ENCODE measurements at places on chromosomes 7 and 10. TPM values are rescaled to one million over a fixed set of nuclear protein-coding genes. Genes with fewer than 3 reads are reported as not detected.

DNA sequence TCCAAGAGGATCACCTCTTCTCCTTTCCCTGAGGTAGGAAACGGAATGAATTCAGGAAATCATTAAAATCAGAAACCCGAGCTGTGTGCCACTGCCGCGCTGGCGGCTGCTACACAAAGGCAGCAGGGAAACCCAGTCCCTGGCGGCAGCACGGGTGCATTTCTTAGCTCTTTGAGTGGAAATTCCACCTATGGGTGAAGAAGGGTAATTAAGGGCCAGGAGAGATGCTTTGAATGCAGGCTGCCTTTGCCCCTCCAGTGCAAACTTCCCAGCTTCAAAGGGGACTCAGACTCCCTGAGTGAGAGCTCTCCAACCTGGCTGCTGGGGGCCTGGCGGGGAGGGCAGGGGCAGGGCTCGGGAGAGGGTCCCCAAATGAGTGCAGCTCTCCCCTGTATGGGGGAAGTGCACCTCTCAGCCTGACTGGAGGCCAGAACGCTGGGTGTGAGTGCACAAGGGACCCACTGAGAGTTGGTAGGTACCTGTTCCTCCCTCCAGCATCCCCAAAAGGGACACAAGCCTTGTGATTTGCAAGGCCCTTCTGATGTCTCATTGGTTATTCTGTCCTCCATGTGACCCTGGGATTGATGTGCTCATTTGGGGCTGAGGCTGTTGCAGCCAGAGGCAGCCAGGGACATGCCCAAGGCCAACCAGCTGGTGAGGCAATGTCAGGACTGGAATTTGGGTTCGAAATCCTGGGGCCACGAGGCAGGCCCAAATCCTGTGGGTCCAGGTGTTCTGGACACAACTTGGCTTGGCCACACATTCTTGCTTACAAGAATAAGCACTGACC lies 16.3 kb upstream of the ZMIZ1 start:
- DNase-seq = no peak
- no peaks in the 10 kb centered on the region for H3K36me3 ChIP-seq
- no peak overlapping the region for H3K4me3 ChIP-seq

The CALHM3 gene
- 0.09 TPM for polyA plus RNA-seq

DNA sequence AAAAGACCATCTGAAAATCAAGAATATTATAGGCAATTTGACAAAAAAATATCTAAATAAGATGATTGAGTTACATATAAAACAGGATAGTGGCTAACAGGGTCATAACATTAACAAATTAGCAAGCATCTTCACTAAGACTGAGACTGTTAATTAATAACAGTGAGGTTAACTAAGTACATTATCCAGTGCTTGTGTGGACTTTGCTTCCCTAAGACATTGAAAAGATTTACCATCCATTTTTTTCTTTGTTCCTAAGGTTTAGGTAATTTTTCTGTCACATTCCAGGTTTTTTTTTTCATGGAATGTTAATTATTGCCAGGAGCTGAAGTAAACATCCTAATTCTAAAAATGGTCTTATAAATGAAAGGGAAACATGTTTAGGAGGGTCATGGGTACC lies 227.6 kb downstream of the ANKRD7 start:
- no peak for DNase-seq
- no peaks in the 10 kb centered on the region for H3K36me3 ChIP-seq
- H3K4me3 ChIP-seq = no peak overlapping the region
- H3K4me1 ChIP-seq = no peaks in the 10 kb centered on the region
- H3K27me3 ChIP-seq = no peaks in the 10 kb centered on the region

DNA sequence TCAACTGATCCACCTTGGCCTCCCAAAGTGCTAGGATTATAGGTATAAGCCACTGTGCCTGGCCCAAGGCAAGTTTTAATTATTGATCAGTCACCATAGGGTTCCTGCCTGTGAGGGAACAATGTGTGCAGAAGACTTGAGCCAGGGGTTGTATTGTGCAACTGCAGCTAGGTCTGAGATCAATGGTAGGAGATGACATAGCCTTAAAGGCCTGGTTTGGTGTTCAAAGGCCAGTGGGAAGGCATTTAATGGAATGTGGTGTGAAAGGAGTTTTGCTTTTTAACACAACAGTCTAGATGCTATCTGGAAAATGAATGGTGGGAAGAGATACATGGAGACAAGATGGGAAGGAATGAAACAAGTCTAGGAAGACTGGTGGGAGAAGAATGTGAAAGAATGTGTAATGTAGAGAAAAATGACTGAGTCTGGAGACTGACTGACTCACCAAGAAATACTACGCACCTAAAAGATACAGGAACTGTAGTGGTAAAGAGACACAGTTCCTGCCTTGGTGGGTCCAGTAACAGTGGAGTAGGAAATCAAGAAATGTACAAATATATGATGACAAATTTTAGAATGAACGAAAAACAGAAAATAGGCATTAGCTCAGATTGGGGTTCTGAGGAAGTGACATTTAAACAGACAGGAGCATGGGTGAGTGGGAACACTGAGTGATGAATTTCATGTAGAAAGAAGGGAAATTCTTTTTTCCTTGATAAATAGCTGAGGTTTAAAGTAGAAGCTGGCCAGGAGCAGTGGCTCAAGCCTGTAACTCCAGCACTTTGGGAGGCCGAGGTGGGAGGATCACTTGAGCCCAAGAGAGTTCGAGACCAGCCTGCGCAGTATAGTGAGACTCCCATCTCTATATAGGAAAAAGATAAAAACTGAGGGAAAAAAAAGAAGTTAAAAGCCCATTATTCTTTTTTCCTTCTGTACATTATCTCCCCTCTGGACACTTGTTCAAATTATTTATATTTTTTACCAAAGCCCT lies 9.4 kb downstream of the HNRNPF start:
- peak overlapping the region; percentile 50 for H3K27ac ChIP-seq
- peaks cover 13% of the 10 kb centered on the region for H3K36me3 ChIP-seq
- H3K27me3 ChIP-seq = no peaks in the 10 kb centered on the region
- peaks cover 34% of the 10 kb centered on the region for H3K4me1 ChIP-seq
- DNase-seq = no peak
- peak overlapping the region; percentile 66 for H3K4me3 ChIP-seq

- no peaks in the 10 kb centered on the region for H3K27me3 ChIP-seq
- H3K4me3 ChIP-seq = no peak overlapping the region
- H3K27ac ChIP-seq = no peak overlapping the region
- no peak for DNase-seq
Observed at GRCh38 chr7:12655161-12655560, 32.3 kb upstream of the ARL4A start.

- H3K4me1 ChIP-seq = peaks cover 18% of the 10 kb centered on the region
- no peak overlapping the region for H3K27ac ChIP-seq
- H3K36me3 ChIP-seq = peaks cover 10% of the 10 kb centered on the region
Observed at GRCh38 chr7:155729847-155730246, 82.4 kb downstream of the SHH start.

Data from GM12878 (cell line).